ENCODE measurements at places on chromosomes 7 and 10. TPM values are rescaled to one million over a fixed set of nuclear protein-coding genes. Genes with fewer than 3 reads are reported as not detected.

GRCh38 chr7:29289156-29290021 is 94.8 kb downstream of the CHN2 start:
- DNase-seq = no peak

DNA sequence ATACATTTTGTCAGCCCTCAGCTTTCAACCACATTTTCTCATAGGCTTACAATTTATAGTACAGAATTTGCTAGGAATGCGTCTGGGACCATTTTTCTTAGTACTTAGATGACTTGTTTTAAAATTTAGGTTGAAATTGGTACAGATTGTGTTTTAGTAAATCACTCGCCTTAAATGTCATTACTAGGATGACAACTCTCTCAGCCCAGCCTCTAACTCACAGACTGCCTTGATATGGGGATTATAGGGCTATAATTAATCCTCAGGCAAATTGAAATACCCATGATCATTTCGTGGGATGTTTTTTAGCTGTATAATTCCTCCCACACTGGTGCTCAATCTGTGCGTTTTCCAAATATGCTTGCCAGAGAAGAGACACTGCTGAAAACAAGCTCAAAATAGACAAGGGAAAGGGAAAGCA is 299.7 kb upstream of the AKR1E2 start:
- no peak for DNase-seq

Gene LRGUK
- 0.76 TPM for total RNA-seq

DNA sequence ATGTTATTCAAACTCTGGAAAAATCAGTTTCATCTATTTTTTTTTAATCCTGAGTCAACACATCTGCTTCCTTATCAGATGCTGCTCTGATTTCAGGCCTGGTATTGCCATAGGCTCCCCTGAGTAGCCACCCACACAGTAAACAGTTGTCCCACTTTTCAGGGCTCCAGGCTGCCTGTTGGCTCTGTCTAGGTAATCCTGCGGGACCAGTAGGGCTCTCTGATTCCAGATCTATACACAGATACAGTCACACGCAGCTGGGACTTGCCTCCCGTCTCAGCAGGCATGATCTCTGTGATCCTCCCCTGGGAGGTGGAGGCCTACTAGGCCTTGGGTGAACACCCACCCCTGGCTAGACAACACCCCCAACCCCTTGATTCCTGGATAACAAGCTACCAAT is 206.1 kb downstream of the CREB5 start:
- no peak for DNase-seq

DNA sequence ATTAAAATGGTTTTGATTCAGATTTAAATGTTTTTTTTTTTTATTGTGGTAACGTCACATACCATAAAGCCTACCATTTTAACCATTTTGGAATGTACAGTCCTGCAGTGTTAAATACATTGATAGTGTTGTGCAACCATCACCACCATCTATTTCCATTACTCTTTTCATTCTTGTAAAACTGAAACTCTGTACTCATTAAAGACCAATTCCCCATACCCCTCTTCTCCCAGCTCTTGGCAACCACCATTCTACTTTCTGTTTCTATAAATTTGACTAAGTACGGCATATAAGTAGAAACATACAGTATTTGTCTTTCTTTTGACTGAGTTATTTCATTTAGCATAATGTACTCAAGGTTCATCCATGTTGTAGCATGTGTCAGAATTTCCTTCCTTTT is 96.2 kb downstream of the EXOC4 start:
- DNase-seq = no peak

- no peak for DNase-seq
Observed at GRCh38 chr10:51469686-51470085, 229.7 kb downstream of the CSTF2T start.

DNA sequence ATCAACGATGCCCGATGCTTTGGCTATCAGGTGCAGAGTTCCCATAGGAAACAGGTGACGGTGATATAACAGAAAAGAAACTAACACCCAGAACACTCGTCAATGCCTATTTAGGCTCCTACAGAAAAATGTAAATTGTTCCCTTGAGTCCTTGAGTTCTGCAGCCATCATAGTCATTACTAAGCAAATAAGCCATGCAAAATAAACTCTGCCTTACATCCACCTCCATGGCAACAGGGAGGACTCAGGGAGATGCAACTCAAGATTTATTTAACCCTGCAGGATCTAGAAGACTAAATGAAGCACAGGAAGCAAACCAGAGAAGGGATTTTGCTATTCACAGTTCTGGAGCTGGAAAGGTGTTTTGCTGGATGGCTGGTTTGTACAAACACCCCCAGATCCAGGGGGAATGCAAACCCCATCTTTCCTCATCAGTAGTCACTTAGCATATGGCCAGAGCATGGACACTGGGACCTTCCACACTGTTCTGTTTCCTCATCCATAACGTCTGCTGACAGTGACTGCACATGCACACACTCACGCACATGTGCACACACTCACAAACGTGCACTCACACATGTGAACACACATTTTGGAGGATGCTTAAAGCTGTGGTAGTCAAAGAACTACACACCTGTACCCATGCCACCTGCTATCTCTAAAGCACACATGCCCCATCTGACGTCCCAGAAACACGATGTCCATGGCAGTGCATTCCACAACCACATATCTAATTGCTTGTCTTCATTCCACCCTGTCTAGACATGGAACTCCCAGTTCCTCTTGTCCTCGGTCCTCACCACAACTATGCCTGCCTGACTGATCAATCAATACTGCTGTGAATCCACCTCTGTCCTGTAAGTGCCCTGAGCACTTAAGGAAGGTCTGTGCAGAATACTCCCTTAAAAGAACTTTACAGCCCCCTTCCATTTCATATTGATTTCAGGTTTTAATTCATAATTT is 178.2 kb downstream of the COBL start:
- DNase-seq = no peak

GRCh38 chr7:15609287-15609686 is 47.5 kb upstream of the AGMO start:
- no peak for DNase-seq

Gene COL26A1
- total RNA-seq = 0.09 TPM
